ENCODE measurements at places on chromosomes 16 and 17.

DNA sequence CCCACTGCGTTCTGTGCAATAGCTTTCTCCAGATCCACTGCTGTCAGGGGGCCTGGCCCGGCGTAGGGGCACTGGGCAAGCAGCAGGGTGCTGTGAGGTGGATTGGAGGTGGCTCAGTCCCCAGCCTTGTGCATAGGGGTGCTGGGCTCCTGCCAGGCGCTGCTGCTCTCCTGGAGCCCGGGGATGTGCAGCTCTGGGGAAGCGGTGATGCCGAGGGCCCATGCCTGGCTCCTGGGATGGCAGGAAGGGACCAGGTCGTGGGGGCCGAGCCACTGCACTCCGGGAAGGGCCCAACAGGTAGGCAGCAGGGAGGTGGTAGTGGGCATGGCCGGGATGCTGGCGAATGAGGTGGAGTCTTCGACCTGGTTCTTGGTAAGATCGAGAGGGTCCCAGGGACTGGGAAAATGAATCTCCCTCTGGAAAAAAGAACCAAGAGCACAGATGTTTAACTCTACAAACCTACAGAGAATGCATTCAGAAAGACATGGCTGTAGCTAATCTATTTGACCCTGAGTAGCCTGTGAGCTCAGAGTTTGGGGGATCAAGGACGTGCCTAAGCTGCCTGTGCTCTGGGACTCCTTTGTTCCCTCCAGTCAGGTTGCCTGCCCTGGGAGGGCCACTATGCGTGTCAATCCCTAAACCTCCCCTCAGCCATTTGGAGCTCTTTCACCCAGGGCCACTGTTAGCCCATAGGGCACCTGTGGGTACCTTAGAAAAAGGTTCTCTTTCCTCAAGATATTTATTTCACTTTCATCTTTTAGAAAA, 6.6 kb upstream of the SUPT4H1 start:
- no peak for DNase-seq

GRCh38 chr17:40524243-40524965, 23.0 kb upstream of the TNS4 start:
- DNase-seq: no peak

DNA sequence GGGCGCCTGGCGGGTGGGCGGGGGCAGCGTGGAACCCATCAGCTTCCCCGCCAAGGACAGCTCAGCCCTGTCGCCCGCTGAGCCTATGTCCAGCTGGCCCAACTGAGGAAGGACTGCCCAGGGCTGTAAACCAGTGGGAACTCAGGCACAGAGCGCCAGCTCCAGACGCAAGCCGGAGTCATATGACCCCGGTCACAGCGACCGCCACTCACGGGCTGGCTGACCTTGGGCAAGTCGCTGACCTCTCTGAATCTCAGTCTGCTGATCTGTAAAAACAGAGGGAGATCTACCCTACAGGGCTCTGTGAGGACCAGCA, 170.0 kb downstream of the C16orf78 start:
- DNase-seq: no peak

- no peak for DNase-seq
Observed at GRCh38 chr16:67055712-67056487, 27.0 kb downstream of the CBFB start.
